ENCODE measurements at places on chromosomes 7 and 10.

DNA sequence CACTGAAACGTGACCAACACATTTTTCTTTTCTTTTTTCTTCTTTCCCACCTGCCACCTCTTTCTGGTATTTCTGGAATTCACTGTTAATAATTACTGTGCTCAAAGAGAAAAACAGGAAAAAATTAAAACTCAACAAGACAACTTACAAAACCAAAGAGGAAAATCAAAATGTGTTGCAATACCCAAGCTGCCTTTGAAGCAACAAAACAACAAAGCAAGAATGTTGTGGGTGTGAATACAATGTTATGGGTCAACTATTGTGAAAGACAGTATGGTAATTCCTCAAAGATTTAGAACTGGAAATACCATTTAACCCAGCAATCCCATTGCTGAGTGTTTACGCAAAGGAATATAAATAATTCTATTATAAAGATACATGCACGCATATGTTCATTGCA, 415.1 kb downstream of the GFRA1 start:
- no peak for DNase-seq

DNA sequence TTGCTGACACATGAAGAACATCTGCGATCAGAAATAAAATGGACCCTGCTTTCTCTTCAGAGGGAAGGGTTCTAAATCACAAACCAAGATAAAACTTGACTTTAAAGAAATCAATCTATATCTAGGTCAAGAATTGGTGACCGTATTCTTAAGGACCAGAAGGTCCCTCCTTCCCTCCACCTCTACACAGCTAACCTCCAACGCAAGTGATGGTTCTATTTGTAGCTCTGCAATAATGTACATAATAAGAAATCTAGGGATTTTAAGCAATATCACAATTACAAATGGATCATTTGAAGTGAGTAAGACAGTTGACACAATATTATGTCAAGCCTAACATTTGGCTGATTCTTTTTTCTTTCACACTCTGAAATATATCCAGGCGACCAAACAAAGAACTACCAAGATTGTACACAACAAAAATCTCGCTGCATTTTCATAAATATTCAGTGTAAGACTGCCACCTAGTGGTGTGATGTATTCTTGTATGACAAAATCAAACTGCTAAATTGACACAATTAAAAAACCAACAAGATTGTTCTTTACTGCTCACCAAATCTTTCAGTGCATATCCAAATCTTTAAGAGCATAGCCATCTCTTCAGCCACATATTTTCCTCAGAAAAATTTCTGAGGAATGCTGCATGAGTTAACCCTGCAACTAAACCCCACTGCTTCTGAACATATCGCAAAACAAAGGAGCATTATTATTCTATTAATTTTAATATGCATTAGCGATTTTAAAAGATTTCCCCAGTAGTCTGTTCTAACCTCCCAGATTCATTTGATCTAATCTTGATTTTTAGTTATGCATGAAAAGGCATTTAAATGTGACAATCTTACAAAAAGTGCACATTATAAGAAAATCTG, 44.5 kb downstream of the ICA1 start:
- DNase-seq, result peak; percentile 74

- DNase-seq, result peak; percentile 88
These were observed 40.6 kb downstream of the SYPL1 start for GRCh38 chr7:106071356-106071998.

GRCh38 chr10:37095792-37096573, 29.4 kb upstream of the ANKRD30A start:
- peak; percentile 39 for DNase-seq

- DNase-seq, result peak; percentile 46
These were observed 8.1 kb downstream of the PDE1C start for GRCh38 chr7:32062150-32062549.

GRCh38 chr7:132243051-132243450, 333.2 kb downstream of the PLXNA4 start:
- DNase-seq, result no peak

- peak; percentile 38 for DNase-seq
These were observed 45.7 kb downstream of the HIBADH start for GRCh38 chr7:27616914-27617548.

DNA sequence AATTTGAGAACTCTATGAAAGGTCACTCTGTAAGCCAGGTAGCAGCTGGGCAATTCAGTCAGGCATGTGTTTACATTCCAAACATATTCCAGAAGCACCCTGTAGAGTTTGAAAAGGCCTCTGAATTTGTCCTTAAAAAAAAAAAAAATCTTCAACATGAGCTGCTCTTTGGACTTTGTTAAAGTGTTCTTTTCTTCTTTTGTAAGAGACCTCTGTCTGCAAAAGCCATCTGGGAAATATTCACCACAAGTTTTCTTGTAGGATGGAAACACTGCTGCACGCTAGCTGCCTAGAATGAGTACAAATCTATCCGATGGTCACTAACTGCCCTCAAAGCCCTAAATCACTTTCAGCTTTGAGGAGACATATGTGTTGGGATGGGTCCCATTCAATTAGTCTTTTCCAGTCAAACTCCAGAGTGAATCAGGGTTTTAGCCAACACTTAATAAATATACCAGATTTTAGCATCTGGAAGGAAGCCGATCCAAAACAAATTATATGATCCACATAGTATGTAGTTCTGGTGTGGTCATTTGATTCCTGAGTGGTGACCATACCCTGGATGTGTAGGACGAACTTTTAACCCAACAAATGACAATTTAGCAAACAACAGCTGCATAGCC, 85.9 kb downstream of the CD36 start:
- DNase-seq, result no peak

DNA sequence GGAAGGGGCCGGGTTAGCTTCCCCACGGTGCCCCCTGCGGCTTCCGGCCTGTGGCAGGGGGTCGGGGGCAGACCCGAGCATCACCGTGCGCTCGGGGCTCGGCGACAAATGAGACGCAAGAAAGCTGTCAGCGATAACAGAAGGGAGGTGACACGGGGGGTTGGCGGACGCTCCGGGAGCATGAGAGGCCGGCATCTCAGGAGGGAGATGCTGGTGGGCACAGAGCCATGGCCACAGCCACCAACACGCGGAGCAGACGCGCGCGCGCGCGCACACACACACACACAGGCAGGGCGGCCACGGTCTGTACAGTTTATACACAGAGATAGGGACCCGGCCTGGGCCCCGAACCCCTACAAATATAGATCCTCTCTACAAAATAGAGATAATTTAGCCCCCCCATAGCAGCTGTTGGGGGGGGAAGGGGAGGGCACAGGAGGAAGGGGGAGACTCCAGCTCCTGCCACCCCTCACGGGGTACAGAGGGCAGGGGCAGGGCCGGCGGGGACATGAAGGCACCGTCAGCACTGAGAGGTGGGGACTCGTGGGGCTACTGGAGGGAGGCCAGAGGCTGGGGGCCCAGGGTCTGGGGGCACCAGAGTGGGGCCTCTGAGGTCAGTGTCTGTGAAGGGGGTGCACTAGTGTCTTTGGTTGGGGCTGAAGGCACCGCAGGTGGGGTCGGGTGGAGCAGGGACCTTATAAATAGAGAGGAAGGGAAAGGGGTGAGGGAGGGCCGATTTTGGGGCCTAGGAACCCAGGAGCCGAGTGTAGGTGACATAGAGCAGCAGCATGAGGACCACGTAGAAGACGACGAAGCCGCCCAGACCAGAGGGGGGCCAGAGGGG, 884 bp upstream of the SAP25 start:
- no peak for DNase-seq

DNA sequence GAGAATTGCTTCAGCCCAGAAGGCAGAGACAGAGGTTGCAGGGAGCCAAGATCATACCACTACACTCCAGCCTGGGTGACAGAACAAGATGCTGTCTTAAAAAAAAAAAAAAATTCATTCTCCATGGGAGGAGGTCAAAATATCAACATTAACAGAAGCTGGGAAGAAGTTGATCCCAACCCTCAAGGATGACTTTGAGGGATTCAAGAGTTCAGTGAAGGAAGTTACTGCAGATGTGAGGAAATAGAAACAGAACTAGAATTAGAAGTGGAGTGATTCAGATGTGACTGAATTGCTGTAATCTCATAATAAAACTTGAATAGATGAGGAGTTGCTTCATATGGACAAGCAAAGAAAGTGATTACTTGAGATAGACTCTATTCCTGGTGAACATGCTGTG, 19.7 kb upstream of the RPEL1 start:
- DNase-seq, result no peak

DNA sequence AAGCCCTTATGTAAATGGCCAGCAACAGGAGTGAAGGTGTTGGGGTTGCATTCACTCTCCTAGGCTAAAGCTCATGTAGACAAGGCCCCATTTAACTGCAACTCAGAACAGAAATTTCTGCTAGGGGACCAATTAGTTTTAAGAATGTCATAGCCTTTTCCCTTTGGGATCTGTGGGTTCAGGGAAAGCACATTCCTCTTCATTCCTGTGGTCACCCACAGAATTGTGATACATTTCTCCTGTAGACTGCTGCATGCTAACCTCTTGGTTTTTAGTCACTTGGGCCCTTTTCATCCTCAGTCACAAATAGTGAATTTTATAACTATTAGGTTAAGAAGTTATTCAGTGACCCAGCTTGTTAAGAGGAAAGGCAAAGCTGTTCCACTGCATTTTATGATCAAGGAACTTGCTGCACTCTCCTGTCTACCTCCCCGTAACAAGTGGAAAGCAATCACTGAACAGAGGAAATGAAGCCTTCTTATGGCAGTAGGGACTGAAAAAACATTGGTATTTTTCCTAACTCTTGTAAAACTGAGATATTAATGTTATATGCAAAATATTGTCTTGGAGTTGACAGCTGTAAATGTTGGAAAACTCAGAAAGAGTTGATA, 124.9 kb downstream of the SND1 start:
- peak; percentile 89 for DNase-seq

- DNase-seq, result no peak
These were observed 7.9 kb downstream of the LUC7L2 start for GRCh38 chr7:139367438-139368155.

GRCh38 chr10:102620138-102620590, 24.1 kb upstream of the TRIM8 start:
- no peak for DNase-seq

- DNase-seq, result peak; percentile 76
These were observed 222.0 kb downstream of the TWIST1 start for GRCh38 chr7:18895456-18895855.

DNA sequence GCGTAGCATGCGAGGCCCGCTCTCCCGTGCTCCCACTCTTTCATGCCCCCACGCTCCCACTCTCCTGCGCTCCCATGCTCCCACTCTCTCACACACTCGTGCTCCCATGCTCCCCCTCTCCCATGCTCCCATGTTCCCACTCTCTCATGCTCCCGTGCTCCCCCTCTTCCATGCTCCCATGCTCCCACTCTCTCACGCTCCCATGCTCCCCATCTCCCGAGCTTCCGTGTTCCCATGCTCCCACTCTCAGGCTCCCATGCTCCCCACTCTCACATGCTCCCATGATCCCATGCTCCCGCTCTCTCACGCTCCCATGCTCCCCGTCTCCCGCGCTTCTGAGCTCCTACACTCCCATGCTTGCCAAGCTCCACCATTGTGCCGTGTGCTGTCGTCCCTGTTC, 84.4 kb upstream of the ANLN start:
- DNase-seq, result no peak

DNA sequence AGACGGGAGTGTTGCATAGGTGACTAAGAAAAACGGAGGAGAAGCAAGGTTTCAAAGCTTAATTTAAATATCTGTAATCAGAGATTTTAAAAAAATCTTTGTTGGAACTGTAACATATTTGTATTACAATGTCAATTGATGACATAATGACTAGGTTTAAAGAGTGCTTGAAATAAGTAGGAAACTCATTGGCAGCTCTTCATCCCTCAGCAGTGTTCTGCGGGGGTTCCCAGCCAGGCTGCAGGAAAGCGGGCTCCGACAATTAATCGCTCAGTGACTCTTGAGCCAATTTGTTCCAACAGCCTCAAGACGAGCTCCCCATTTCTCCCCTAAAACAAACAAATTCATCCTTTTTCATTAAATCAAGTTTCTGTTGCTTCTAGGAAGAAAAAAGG, 22.6 kb downstream of the CPXM2 start:
- DNase-seq, result no peak

DNA sequence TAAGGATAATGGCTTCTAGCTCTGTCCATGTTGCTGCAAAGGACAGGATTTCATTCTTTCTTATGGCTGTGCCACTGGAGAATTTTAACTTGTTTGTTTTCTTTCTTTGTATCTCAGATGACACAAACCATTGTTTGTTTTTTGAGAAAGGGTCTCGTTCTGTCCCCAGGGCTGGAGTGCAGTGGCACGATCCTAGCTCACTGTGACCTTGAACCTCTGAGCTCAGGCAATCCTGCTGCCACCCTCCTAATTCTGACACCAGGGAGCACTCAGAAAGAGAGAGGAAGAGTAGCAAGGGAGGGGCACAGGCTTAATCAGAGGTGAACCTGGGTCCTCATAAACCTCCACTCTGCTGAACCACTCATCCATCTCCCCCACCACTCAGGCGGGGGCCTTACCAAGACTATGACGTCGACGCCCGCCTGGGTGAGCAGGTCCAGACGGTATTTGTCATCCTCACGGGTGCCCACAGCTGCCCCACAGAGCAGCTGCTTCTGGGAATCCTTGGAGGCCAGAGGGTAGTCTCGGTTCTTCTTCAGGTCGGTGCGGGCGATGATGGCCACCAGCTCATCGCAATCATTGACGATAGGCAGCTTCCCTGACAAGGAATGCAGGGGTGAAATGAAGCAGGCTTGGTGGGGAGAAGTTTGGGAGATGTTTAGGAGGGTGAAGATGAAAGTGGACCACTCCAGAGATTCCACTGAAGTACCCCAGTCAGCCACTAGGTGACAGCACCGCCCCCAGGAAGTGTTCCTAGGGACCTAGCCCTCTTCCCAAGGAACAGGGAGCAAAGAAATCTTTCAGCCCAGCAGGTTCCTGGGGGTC, 11.6 kb downstream of the IMPDH1 start:
- DNase-seq, result peak; percentile 55

GRCh38 chr10:117552156-117552631, 9.6 kb downstream of the EMX2 start:
- DNase-seq, result peak; percentile 67

DNA sequence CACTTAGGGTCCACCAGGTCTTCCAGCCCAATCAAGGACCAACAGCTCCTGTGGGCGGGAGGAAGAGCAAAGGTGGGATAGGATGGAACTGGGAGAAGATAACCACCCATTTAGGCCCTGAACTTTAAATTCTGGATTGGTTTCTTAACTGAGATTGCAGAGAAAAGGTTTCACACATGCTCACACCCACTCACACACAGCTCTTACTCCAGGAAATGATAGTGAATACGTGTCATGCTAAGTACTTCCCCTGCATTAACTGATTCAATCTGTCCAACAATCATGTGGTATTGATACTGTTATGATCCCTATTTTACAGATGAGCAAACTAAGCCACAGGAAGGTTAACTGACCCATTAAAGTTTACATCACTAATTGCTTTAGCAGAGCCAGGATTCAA, 4.6 kb upstream of the CYP3A4 start:
- DNase-seq, result peak; percentile 53

DNA sequence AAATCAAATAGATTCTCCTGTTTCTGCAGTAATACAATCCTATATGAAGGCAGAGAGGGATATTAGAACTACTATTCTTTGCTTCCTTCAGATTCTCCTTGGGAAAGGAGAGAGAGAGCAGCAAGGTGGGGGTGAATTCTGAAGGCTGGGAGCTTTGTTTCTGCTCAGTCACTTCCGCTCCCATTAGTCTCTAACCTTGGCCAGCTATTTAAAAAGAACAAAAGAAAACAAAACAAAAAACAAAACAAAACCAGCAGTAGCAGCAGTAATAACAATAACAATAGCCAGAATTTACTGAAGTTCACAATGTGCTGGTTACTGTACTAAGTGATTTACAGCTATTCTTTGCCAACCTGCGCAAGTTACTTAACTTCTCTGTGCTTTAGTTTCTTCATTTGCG, 9.9 kb downstream of the GPR85 start:
- no peak for DNase-seq

All from kidney tubule cell (primary cell).